ENCODE measurements at places on chromosomes 13 and 19.

DNA sequence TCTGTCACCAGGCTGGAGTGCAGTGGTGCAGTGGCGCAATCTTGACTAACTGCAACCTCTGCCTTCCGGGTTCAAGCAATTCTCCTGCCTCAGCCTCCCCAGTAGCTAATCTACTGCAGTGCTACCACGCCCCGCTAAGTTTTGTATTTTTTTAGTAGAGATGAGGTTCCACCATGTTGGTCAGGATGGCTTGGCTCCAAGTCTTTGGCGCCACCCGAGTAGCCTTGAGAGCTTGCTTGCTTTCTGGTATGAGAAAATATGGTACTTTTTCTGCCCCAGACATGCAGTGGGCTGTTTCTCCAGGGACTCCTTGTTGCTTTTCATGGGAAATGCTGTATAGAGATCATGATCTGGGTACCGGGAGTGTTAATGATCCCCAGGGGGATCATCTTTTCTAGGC, 34.5 kb upstream of the GTF3A start:
- H3K27ac ChIP-seq, result no peak overlapping the region
- no peaks in the 10 kb centered on the region for H3K36me3 ChIP-seq
- peaks cover 4% of the 10 kb centered on the region for H3K27me3 ChIP-seq
- DNase-seq, result no peak

GRCh38 chr19:46404055-46404752, 9.2 kb downstream of the CCDC8 start:
- peak overlapping the region; percentile 29 for H3K4me3 ChIP-seq
- DNase-seq, result peak; percentile 63
- no peaks in the 10 kb centered on the region for H3K36me3 ChIP-seq
- H3K27me3 ChIP-seq, result peaks cover 4% of the 10 kb centered on the region
- peaks cover 8% of the 10 kb centered on the region for H3K4me1 ChIP-seq
- H3K27ac ChIP-seq, result no peak overlapping the region

GRCh38 chr19:33724721-33725060, 72.0 kb upstream of the KCTD15 start:
- DNase-seq, result no peak
- H3K4me1 ChIP-seq, result no peaks in the 10 kb centered on the region
- H3K4me3 ChIP-seq, result no peak overlapping the region
- no peak overlapping the region for H3K27ac ChIP-seq
- H3K36me3 ChIP-seq, result no peaks in the 10 kb centered on the region

DNA sequence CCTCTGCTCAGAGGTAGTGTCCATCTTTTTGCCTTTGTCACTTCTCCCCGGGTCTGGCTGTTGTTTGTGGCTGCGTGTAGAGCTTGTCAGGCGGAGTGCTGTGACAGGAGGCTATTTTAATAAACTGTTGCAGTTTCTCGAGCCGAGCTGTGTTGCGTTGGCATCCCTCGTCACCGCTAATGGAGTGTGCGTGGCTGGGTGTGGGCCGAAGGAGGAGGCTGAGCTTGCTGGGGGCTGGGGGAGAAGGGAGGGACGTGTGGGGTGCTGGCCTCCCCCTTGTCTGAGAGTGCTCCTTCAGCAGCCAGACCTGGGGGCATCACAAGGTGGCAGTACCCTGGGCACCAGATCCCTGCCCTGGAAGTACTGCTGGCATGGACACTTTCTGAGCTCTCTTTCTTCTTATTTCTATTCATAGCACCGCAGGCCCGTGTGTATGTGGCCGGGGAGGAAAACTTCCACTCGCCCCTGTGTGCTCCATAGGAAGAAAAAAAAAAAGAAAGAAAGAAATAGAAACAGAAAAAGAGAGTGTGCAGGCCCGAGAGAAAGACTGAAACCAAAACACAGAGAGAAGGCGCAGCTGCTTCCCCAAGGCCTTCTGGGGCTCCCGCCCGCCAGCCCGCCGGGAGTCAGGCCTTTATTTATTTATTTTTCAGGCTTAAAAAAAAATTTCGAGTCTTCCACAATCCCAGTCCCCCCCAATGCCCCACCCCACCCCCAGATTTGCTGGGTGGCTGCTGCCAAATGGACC, 27.0 kb downstream of the NFIX start:
- peak; percentile 66 for DNase-seq
- H3K4me1 ChIP-seq, result peaks cover 25% of the 10 kb centered on the region
- H3K27me3 ChIP-seq, result no peaks in the 10 kb centered on the region
- peak overlapping the region; percentile 96 for H3K27ac ChIP-seq
- no peaks in the 10 kb centered on the region for H3K36me3 ChIP-seq

- no peaks in the 10 kb centered on the region for H3K4me1 ChIP-seq
- no peaks in the 10 kb centered on the region for H3K27me3 ChIP-seq
- H3K4me3 ChIP-seq, result no peak overlapping the region
- DNase-seq, result no peak
Observed at GRCh38 chr19:6765738-6766356, 1.4 kb downstream of the SH2D3A start.

DNA sequence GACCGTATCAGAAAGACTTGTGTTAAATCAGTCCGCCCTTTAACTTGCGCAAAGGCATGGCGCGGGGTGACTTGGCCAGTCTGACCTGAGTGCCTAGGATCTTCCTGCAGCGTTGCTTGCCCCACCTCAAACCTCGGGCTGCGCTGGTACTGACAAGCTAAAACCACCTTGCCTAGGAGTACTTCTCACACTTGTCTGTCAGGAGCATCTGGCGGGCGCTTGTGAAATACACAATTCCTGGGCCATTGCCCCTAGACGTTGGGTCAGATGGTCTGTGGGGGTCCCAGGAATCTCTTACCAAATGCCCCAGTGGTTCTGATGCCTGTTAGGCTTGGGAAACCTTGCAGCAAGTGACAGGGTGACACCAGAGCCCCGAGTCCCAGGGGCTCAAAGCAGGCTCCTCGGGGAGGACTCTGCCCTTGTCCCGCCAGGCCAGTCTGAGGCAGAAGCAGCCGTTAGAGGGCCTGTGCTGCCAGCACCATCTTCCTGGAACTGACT, 12.9 kb downstream of the CEBPG start:
- no peak overlapping the region for H3K27ac ChIP-seq
- H3K4me1 ChIP-seq, result peaks cover 2% of the 10 kb centered on the region
- H3K27me3 ChIP-seq, result no peaks in the 10 kb centered on the region
- DNase-seq, result no peak
- H3K36me3 ChIP-seq, result peaks cover 4% of the 10 kb centered on the region

GRCh38 chr19:16394681-16395375, 70.2 kb downstream of the KLF2 start:
- DNase-seq, result peak; percentile 35
- H3K27ac ChIP-seq, result no peak overlapping the region
- no peaks in the 10 kb centered on the region for H3K27me3 ChIP-seq
- H3K4me1 ChIP-seq, result peaks cover 3% of the 10 kb centered on the region
- H3K36me3 ChIP-seq, result peaks cover 14% of the 10 kb centered on the region
- no peak overlapping the region for H3K4me3 ChIP-seq

- DNase-seq, result no peak
- H3K27me3 ChIP-seq, result no peaks in the 10 kb centered on the region
- H3K4me3 ChIP-seq, result no peak overlapping the region
- H3K27ac ChIP-seq, result no peak overlapping the region
- no peaks in the 10 kb centered on the region for H3K4me1 ChIP-seq
Observed at GRCh38 chr13:45812695-45813372, 38.7 kb downstream of the SIAH3 start.

- DNase-seq, result peak; percentile 27
- H3K4me1 ChIP-seq, result peaks cover 8% of the 10 kb centered on the region
- peak overlapping the region; percentile 94 for H3K27ac ChIP-seq
- H3K4me3 ChIP-seq, result peak overlapping the region; percentile 65
Observed at GRCh38 chr13:44140888-44141724, 232.5 kb upstream of the SERP2 start.

DNA sequence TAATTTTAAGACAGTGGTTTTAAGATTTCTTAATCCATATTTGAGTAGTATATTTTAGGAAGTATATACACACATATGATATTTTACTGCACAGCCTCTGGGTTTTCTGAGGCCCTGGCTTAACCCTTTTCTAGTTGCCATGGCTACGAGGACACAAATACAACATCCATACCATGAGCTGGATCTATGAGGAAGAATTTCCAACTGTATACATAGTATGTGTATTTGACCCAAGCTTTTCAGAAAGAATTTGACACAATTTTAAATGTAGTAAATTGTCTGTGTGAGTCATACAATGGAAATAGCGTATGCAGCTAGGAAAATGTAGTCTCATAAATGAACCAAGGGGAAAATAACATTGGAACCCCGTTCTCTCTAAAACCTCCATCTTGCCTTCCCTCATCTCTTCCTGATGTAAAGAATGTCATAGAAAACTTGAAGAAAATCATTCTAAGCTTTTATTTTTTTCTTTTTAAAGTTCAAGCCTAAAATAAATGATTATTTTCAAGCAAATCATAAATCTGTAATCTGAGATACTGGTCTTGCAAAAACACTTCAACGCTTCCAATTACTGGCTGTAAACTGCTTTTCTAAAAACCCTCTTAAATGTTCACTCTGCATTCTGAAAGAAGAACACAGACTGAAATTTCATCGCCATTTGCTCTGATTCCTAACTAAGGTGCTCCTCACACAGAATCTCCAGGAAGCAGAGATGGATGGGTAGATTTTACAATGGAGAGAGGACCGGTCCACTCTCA, 172.4 kb downstream of the LACC1 start:
- peak; percentile 68 for DNase-seq
- H3K4me1 ChIP-seq, result no peaks in the 10 kb centered on the region
- H3K27ac ChIP-seq, result no peak overlapping the region
- H3K27me3 ChIP-seq, result peaks cover 1% of the 10 kb centered on the region
- no peaks in the 10 kb centered on the region for H3K36me3 ChIP-seq

DNA sequence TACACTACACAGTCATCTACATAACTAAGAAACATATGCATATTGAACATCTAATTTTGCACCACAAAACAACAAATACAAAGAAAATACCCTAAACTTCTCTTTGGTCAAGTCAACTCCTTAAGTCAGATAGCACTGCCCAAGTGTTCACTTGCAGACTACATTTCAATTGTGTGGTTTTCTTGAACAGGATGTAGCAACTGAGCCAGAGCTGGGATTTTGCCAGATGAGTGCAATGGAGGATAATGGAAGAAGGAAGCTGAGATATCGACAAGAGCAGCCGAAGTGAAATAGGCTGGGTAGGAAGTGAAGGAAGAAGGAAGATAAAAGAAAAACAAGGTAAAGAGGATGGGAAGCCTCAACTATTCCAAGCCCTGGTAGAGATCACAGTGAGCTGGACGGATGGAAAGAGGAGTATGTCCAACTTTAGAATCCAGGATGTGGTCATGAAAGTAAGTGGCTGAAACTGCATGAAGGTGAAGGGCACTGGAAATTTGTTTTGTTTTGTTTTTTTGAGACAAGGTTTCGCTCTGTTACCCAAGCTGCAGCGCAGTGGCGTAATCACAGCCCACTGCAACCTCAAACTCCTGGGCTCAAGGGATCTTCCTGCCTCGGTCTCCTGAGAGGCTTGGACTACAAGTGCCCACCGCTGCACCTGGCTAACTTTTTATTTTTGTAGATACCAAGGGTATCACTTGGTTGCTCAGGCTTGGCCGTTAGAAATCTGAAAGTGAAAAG, 15.0 kb downstream of the NUFIP1 start:
- H3K27me3 ChIP-seq, result no peaks in the 10 kb centered on the region
- H3K4me1 ChIP-seq, result peaks cover 7% of the 10 kb centered on the region
- no peak overlapping the region for H3K27ac ChIP-seq
- no peak overlapping the region for H3K4me3 ChIP-seq
- peak; percentile 53 for DNase-seq

GRCh38 chr13:33228648-33229445, 56.7 kb downstream of the STARD13 start:
- H3K27me3 ChIP-seq, result no peaks in the 10 kb centered on the region
- DNase-seq, result peak; percentile 83
- H3K36me3 ChIP-seq, result peaks cover 8% of the 10 kb centered on the region
- peak overlapping the region; percentile 14 for H3K4me3 ChIP-seq
- H3K4me1 ChIP-seq, result peaks cover 41% of the 10 kb centered on the region

DNA sequence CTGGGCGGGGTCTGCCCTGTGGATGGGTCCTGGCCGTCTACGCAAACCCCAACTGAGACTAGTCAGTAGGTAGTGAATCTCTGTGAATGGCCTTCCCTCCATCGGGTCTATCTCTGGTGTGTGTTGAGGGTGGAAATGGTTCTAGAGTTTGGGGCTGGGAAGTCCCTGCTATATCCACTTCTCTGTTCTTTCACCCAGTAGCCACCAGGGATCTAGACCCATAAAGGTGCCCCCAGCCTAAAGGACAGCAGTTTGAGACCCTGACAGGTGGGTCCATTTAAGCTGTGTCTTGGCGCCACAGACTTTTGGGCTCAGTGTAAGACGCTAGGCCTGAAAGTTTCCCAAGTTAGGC, 57.7 kb downstream of the ZNF568 start:
- peak overlapping the region; percentile 70 for H3K4me3 ChIP-seq
- H3K36me3 ChIP-seq, result no peaks in the 10 kb centered on the region
- DNase-seq, result no peak
- no peaks in the 10 kb centered on the region for H3K27me3 ChIP-seq

DNA sequence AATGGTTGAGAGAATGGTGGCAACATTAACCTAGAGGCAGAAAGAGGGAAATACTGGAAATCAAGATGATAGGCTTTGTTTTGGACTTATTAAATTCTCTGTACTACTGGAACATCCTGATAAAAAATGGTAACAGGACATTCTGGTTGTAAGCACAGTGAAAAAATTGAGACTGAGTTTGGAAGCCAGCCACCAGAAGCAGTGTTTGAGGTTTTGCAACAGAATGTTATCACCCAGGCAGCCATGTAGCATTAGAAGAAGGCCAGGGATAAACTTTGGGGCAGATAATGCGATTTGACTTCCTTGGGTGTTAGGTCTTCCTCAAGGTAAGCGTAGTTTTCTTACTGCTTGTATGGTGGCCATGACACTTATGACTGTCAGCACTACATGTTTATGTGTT, 307.4 kb downstream of the ATP8A2 start:
- peak; percentile 13 for DNase-seq
- H3K36me3 ChIP-seq, result no peaks in the 10 kb centered on the region
- no peak overlapping the region for H3K4me3 ChIP-seq
- H3K27me3 ChIP-seq, result no peaks in the 10 kb centered on the region

GRCh38 chr13:28657784-28658538, 969 bp upstream of the POMP start:
- peak overlapping the region; percentile 70 for H3K4me3 ChIP-seq
- no peaks in the 10 kb centered on the region for H3K27me3 ChIP-seq

GRCh38 chr19:37997911-37998344, 90.9 kb downstream of the SIPA1L3 start:
- no peaks in the 10 kb centered on the region for H3K27me3 ChIP-seq
- peaks cover 11% of the 10 kb centered on the region for H3K4me1 ChIP-seq
- no peak overlapping the region for H3K4me3 ChIP-seq
- DNase-seq, result peak; percentile 86

DNA sequence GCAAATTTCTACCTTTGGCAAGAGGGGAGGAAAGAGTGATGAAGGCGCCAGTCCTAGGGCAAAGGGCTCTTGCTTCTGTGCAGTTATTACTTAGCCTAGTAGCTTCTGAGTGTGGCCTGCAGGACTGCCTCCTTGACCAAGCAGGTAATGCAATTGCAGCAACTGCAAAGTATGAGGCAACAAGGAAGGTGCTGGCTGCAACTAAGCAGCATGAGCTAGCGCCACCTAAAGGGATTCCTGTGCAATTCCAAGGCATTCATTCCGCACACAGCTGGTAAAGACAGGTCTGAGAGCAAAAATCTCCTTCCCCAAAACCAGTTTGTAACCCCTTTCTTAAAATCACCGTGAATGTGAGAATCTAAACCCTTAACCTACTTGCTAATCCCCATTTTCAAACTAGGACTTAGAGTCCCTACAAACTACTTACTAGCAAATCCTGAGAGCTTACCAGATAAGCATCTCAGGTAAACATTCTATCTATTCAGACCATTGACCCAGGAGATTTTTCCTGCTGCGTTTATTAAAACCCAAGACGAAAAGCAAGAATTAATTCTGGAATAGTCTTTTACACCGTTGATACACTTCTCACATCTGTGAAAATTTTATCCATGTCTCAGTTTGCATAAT, 62.9 kb downstream of the DCT start:
- DNase-seq, result peak; percentile 39
- H3K36me3 ChIP-seq, result no peaks in the 10 kb centered on the region
- no peak overlapping the region for H3K4me3 ChIP-seq
- no peaks in the 10 kb centered on the region for H3K4me1 ChIP-seq
